ENCODE measurements at places on chromosomes 1 and 21.
A peak's percentile ranks its signal among the peaks of the same experiment; 100 is the strongest.

DNA sequence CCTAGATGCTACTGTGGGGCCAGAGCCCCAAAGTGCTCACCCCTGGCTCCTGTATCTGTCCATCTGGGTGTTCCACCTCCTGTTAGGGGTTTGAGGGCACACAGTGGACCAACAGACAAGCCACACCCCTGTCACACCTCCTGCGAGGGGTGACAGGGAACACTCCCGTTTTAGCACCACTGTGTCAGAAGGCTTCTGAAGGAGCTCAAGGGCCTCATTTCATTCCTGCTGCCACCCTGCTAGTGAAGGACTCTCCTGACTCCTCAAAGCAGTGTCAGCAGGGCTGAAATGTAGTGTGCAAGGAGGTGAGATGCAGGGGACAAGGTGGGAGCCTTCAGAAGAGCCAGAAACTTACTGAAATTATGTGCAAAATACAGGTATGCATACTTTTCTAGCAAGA, 174.6 kb downstream of the GPATCH2 start:
- DNase-seq: peak; percentile 4

DNA sequence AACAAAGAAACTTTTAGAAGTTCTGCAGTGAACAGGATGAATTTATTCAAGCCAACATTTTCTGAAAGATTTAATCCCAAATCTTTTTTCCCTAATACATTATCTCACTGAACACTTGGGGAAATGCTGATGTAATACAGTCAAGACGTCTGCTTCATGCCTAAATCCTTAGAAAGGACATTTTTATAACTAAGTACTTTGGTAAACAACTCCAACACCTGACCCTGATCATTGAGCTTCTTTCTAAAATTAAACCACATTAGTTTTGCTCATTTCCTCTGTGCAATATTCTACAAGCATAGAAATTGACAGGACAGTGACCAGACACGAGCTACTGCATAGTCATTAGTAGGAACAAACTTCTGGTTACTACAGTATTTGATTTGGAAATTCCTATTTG, 183.5 kb downstream of the TPR start:
- DNase-seq: no peak

DNA sequence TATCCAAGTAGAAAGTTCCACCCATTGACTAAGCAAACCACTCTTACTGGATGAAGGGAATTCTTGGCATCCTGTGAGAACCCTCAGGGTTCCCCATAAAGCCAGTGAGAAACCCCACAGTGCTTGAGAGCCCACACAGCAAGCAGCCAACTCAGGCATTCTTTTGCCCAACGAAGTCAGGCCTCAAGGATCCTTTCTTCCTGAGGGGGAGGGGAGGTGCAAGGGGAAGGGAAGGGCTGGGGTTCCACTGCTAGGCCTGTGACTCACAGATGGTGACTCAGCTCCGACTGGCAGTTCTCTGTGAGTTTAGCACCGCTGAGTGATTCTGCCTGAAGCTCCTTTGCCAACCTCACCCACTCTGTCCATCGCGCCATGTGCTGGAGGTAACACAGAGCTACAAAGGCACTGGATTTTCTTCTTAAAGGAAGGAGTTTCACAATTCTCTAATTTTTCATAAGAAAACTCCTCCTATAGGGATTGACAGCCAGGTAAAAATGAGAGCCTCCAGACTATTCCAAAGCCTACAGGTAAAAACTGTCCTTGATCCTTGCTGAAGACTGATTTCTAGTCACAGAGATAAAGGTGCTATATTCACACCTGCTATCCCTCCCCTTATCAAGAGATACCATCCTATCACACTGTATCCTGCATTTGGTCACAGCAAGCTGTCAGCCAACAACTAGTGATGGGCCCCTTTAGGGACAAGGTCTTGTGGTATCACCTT, 4.8 kb downstream of the ENO1 start:
- peak; percentile 90 for DNase-seq

DNA sequence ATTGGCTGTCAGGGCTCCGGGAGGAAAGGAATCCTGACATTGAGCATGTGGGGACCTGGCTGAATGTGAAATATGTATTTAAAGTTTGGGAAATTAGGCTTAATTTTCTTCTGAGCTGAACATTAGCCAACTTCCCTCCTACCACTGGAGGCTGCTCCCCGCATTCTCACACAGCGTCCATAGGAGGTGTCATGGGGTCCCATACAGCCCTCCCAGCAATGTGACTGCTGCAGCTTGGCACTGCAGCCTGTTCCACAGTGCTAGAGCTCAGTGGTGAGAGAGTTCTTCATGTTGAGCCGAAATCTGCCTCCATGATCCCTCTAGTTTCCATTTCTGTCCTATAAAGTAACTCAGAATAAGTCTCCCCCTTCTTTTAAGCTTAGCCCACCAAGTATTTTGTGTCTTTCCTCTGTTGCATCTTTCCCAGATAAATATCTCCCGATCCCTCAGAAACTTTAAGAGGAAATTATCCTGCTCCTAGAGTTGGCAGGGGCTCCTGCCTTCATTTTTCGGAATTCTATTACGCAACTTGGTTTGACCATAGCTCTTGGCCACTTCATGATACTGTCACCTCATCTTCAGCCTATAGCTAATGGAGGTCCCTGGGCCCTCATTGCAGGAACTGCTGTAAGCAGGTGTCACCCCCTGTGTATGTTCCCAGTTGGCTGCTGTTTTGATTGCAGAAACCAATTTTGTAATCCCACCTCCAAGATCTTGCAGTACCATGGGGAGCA, 2.0 kb downstream of the FCRL6 start:
- DNase-seq: no peak

- DNase-seq: peak; percentile 68
Measured at GRCh38 chr1:41573785-41574713, 89.6 kb upstream of the EDN2 start.

DNA sequence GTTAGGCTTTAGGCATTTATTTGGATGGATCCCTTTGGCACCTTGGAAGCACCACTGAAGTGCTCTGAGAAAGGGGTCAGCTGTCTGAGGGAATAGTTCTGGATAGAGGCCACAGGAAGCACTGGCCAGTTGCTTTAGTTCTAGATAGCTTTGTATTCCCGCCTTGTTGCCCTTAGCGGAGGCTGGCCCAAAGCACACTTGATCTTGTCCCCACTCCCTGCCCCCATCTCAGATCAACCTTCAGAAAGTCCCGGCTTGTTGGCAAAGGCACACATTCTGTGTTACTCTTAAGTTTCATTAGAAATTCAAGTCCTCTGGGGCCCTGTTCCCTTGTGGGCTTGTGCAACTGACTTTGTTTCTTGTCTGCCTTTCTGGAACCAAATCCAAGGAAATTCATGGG, 15.2 kb upstream of the NBL1 start:
- DNase-seq: no peak
